BJ (cell line): ENCODE measurements at places on chromosomes 6 and 20.

DNA sequence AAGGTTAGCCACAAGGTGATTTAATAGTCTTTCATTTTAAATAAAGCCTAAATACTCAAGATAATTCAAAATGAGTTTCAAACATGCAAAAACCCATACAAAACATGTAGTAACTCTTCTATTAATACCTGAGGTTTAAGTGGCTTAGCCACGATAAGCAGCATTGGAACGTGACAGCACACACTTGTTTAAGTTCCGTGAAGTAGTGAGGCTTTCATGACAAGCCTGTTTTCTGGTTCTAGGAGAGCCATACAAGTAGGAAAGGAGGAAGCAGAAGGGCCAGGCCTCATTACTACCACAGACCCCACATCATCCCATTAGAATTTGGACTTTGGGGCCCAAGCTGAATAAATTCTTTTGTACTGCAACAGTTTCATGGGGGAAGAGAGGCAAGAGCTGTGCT lies 54.3 kb upstream of the PRND start:
- no peak for DNase-seq

GRCh38 chr6:155517294-155517693 lies 61.7 kb upstream of the NOX3 start:
- DNase-seq: no peak

- no peak for DNase-seq
These were observed at the start of gene ADA for GRCh38 chr20:44651684-44652423. TSS of gene ADA (minus strand) at chr20:44651699. CDS start at chr20:44651607, 92 bp downstream.

DNA sequence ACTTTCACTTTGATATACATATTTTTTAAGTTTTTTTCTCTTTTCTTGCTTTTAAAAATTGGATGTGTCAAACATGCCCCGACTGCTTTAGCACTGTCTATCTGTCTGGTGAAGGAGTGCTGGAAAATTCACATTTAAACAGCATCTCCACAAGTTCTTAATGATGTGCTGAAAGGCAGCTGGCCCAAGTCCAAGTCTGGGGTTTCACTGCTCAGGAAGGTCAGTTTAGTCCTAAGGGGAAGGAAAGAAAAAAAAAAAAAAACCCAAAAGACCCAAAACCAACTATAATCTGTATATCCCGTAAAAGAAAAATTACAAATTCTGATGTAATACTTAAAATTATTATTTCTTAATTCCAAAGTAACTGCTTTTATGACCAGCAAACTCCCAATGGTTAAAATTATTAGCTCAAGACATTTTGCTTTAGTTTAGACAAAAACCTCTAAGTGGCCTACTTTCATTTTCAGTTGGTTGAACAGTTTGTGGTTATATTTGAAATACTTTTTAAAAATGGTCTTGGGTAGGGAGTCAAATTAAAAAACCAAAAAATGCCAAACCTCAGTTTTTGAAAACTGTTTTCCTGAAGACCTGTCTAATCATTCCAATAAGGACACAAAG lies 79.5 kb upstream of the PREP start:
- DNase-seq: no peak

DNA sequence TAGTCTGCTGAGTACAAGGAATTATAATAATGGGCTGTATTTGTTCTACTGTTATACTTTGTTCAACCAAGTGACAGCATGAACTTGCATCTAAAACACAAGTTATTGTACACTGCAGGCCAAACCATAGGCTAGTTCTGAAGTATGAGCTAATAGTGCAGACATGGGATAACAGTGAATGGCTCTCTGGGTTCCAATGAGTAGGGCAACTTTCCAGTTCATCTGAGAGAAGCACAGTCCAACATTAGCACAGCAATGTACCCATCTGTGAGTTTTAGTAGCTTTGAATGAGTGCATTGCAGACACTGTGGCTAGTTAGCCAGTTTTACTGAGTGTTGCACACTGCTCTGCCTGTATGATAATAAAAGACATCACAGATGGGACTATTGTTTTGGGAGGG lies 56.5 kb upstream of the FUT9 start:
- DNase-seq: no peak

DNA sequence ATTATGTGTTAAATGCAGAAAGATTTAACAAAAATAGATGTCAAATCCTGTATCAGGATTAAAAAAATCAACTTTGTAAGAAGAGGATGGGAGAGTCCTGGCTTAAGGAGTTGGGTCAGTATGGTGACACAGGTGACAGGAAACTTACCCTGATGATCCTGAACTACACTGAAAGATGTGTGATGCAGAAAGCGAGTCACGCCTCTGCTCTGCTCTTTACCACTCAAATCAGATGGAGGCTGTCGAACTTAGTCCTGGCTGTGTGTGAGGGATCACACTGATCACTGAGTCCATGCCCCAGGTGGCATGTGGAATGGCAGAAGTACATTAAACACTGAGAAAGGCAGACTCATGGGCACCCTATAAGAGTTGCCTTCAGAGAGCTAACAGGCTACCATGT lies 92.9 kb downstream of the GJA10 start:
- DNase-seq: no peak

GRCh38 chr20:9246731-9247130 lies 177.8 kb downstream of the PLCB4 start:
- DNase-seq: no peak

- no peak for DNase-seq
These were observed 46.3 kb downstream of the TULP4 start for GRCh38 chr6:158358450-158359077.

- no peak for DNase-seq
These were observed 63.7 kb downstream of the RNGTT start for GRCh38 chr6:88899569-88900316.

DNA sequence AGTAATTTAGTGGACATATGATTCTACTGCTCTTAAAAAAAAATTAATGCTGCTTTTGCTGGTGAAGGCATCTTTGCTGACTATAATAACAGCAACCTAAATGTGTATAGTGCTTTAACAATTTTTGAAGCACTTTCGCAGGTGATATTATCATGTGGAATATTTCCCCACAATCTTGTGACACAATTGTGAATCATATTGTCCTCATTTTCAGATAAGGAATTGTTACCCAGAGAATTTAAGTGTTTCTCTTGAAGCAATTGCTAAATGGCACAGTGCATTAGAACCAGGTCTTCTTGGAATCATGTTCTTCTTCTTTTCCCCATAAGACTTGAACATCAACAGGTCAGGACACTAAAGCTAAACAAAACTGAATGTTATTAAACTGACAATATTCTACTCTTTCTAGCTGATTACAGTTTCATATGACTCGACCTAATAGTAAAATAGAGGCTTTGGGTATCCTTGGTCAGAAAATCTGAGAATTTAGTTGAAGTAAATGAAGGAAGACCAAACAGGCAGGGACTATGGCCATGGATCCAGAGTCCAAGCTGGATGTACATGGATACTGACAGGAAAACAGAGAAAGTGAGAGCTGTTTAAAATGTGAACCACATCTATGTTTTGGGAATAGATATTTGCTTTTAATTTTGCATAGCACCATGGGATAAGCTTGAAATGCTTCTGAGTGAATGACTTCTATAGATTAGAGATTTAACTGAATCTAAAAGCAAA lies 121.8 kb upstream of the SLC35B3 start:
- DNase-seq: no peak

DNA sequence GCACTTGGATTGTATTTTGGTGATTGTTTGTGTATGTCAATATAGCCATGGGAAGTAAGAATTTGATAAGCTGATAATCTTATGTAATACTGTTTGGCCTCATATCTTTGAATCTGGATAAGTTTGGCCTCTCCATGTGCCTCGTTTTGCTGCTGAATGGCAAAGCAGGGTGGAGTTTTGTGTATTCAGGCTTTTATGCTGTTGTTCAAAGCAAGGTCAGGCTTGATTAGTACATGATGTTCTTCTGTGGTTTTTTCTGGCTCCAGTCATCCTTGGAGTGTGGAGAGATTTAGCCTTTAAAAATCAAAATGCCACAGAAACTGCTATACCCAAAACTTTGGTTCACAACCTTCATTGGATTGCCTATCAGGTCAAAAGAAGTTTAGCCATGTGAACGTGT lies 728.9 kb upstream of the GJE1 start:
- no peak for DNase-seq

DNA sequence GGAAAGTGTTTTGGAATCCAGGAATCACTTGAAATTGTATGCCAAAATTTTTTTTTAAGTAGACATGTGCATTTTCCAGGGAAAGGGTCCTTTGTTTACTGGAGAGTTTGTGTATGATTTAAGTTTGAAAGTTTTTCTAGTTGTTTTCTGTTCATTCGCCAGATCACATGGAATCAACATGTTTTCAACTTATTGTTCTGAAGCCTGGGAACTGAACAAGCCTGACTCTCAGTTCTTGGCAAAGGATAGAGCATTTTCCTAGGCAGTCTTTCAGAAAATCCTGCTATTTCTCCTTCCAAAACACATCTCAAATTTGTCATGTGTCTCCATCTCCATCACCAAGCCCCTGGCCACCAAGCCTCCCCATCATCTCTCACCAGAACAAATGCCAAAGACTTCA lies 374.8 kb downstream of the MAFB start:
- no peak for DNase-seq

DNA sequence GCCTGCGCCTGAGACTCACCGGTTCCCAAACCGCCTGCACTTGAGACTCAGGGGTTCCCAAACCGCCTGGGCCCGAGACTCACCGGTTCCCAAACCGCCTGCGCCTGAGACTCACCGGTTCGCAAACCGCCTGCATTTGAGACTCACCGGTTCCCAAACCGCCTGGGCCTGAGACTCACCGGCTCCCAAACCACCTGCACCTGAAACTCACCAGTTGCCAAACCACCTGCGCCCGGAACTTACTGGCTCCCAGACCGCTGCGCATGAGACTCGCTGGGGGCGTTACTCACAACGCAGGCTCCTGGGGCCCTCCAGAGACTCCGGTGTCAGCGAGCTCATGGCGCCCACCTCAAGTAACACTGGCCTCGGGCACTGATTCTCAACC lies 90.2 kb downstream of the DACT2 start:
- DNase-seq: no peak

GRCh38 chr6:167550941-167551627 lies 226.2 kb downstream of the TTLL2 start:
- DNase-seq: no peak

GRCh38 chr20:48728042-48728825 lies 99.6 kb downstream of the PREX1 start:
- no peak for DNase-seq

DNA sequence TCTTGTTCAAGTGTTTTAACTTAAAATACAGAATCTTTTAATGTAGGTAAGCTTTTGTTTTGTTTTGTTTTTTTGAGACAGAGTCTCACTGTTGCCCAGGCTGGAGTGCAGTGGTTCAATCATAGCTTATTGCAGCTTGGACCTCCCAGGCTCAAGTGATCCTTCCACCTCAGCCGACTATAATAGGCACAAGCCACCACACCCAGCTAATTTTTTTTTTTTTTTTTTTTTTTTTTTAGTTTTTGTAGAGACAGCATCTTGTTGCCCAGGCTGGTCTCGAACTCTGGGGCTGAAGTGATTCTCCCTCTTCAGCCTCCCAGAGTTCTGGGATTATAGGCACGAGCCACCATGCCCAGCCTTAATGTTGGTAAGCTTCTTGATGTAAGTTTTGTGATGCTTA lies 3.3 kb downstream of the EFHC1 start:
- DNase-seq: no peak

GRCh38 chr6:4344317-4344899 lies 209.0 kb upstream of the ECI2 start:
- DNase-seq: no peak

- peak; percentile 82 for DNase-seq
These were observed 82.9 kb upstream of the MLN start for GRCh38 chr6:33886673-33887144.

DNA sequence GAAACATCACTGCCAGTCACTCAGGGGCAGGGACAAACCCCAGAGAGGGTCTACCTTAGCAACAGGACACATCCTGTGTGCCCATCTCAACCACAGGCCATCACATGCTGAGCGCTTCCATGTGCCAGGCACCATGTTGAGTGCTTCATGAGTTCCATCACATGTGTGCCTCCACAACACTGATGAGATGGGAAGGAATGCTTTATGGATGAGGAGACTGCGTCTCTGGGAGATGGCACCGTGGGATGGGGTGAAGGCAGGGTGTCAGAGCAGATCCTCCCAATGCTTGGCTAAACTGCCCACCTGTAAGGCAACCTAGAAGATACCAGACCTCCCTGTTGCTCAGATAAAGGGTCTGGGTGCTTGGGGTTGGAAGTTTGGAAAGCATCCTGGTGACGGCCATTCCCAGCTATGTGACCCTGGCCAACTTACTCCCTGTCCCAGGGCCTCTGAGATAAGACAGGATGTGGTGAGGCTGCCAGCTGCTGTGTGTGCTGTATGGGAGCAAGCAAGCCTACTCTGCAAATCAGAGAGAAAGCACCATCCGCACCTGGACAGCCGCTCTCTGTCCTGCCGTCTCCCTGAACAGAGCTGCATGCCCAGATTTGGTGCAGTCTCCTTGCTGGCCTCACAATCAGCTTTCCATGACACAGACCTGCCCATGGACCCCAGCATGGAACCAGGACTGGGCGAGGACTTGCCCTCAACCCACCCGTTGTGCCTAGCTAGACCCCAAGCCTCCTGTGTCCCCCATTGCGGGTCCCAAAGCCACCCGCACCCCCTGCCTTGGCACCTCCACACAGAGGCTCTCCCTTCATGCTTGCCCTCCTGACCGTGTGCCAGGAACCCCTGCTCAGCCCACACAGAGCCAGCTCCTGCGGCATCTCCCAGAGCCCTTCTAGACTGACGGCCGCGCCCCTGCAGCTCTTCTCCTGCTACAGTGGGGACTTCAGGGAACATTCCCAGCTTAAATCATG lies 143.7 kb downstream of the SYNDIG1 start:
- no peak for DNase-seq

DNA sequence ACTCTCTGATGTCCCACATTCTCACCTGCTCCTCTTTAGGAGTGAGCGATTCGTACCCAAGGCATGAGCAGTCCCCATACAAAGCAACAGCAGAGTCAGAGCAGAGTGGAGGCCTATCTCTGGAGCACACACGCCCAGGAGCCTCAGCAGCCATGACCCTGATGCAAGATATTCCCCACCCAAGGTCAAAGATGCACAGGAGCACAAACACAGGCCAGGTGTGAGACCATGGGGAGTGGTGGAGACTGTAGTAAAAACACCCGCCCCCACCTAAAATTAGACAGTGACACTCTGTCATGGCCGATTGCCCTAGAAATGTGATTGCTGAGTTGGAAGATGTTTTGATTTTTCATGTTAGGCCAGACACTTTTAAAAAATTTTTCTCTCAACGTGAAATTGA lies 21.4 kb downstream of the RRBP1 start:
- DNase-seq: no peak

DNA sequence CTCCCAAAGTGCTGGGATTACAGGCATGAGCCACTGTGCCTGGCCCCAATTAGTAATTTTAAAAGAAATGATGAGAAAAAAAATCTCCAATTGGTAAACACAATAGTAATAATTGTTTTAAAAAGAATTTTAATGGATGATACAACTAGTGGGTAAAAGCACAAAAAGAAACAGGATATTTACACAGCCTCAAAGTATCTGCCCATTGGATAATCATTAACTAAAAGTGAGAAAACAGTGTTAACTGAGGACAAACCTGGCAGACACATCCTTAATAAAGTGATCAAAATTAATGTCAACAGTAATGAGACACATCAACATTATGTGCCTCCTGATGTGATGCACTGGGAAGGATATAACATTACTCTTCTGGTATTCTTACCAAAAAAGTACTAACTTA lies 24.5 kb downstream of the DTNBP1 start:
- no peak for DNase-seq
